CD8-positive, alpha-beta memory T cell (primary cell): ENCODE measurements at places on chromosomes 16 and 17. TPM values are rescaled to one million over a fixed set of nuclear protein-coding genes. Genes with fewer than 3 reads are reported as not detected.

CCL14 gene
- total RNA-seq: not detected

CD300LG gene
- not detected for total RNA-seq

GHDC gene
- 18.4 TPM for total RNA-seq

CIBAR2 gene
- not detected for total RNA-seq

DNA sequence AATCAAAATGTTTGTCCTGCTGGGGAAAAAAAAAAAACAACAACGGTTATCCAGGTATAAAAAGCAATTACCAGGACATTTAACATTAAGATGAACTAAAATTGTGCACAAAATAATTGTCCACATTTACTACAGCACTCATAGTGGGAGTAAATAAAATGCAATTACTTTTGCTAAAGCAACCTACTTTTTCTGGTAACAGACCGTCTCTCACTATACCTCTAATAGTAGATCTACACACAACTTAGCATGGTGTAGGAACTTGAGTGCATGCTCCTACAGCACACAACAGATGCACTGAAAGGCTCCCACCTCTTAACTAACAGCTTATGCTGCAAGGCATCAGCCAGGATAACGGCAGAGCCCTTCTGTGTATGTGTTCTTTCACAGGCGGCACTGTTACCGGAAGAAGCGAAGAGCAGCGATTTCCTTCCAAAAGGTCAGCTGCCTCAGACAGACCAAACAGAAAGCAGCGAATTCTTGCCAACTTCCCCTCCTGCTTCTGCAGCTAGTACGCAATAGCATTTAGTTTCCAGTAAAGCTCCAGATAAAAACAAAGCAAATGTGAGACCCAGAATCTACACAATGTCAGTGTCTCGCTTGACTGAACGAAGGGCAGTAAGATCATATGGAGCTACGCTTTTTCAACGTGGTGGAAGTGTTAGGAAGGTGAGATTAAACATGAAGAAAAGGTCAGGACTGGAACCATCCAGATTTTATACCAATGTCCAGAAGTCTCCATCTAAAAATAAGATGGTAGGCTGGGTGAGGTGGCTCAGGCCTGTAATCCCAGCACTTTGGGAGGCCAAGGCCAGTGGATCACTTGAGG, 27.6 kb downstream of the STAT5B start:
- DNase-seq: peak; percentile 88

DNA sequence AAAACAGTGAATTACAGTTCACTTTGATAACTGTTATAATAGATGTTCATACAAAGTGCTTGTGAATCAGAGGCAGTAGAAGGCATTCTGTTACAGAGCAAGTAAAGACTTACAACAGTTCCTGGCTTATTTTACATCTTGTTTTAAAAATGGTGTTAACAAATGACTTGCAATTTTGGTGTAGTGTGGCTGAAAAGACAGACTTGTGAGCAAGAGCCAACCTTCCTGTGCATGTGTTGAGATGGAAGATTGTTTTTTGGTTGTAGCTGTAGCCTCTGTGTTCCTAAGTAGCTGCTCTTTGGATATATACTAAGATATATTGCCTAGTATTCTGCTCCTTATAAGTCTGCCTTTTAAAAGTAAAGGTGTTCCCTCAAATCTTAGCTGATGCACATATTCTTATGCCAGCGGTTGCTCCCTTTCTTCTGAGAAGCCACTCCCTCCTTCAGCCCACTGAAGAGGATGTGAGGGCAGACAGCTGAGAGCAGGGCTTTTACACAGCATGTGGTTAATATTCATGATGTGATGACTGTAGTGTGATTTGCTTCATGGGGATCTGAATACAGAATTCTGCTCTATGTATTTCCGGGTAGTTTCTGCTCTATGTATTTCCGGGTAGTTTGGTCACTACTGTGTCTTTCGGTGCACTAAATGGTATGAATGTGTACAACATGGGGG, 182.3 kb downstream of the PHKB start:
- no peak for DNase-seq
